ENCODE measurements at places on chromosomes 1 and 21.

DNA sequence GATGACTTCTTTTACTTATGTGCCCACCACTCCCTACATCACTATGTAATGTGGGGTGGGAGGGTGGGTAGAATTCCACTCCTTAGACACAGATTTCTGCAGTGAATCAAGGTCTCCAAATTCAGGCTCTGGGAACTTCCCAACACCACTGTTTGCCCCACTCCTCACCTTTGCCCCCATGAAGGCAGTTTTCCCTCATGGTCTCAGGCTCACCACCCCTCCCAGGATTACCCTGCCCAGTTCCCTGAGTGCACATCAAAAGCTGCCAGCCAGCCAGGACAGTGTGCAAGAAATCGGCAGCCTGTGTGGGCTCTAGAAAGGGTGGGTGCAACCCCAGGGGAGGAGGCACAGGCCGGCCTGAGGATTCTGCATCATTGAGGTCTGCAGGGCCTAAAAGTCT is 14.8 kb downstream of the NENF start:
- DNase-seq: no peak

- DNase-seq: peak; percentile 27
These were observed 59.8 kb upstream of the PPP2R5A start for GRCh38 chr1:212225416-212225815.

GRCh38 chr1:170711682-170712081 is 47.8 kb downstream of the PRRX1 start:
- no peak for DNase-seq

- no peak for DNase-seq
These were observed 98.7 kb upstream of the C8B start for GRCh38 chr1:57064379-57065140.

DNA sequence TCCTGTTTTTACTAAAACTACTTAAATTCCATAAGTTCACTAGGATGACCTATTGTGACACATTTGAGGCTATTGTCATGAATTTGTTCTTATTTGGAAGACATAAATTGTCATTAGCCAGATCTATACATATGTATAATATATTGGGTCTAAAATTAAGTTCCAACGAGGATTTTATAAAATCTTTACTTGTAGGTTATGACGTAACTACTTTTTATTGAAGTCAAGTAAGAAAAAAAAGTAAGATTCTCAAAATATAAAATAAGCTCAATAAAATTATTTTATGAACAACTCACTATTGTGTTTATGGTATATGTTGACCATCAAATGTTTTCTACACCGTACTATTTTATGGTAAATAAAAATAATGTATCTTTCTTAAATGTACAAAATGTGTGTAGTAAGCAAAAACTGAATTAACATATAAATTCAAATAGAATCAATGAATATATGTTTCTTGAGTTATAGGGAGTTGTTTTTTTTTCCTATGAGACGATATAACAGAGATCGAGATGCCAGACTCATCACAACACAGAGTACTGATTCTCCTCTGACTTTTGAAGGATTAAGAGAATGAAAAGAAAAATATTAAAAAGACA is 64.1 kb downstream of the NEGR1 start:
- no peak for DNase-seq

GRCh38 chr1:67077593-67077992 is 23.6 kb upstream of the SLC35D1 start:
- no peak for DNase-seq

GRCh38 chr1:234582681-234583301 is 27.2 kb downstream of the IRF2BP2 start:
- DNase-seq: no peak

GRCh38 chr1:50333595-50333974 is 89.7 kb downstream of the DMRTA2 start:
- peak; percentile 11 for DNase-seq

- no peak for DNase-seq
These were observed 7.4 kb upstream of the SVBP start for GRCh38 chr1:42824481-42825035.

DNA sequence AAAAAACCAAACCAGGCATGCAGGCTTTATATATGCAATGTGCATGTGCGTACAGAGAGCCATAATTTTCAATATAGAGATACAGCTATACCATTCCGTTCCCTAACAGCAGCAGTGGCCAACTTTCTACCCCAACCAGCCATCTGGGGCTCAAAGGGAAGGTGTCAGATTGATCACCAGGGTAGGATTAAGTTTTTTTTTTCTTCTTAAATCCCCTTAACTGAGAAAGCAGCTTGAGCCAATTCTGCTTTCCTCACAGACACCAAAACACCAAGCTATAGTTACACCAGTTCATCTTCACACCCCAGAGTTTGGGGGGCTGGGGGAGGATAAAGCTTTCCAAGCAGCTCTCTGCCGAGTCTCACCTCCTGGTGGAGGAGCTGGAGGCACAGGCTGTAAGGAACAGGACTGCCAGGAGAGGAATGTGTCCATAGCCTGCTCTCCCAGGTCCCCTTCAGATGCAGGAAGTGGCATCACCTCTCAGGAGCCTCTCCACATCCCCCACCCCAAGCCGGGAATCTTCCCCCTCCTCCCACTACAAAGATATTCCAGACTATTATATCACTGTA is 87.9 kb downstream of the SSBP3 start:
- no peak for DNase-seq

DNA sequence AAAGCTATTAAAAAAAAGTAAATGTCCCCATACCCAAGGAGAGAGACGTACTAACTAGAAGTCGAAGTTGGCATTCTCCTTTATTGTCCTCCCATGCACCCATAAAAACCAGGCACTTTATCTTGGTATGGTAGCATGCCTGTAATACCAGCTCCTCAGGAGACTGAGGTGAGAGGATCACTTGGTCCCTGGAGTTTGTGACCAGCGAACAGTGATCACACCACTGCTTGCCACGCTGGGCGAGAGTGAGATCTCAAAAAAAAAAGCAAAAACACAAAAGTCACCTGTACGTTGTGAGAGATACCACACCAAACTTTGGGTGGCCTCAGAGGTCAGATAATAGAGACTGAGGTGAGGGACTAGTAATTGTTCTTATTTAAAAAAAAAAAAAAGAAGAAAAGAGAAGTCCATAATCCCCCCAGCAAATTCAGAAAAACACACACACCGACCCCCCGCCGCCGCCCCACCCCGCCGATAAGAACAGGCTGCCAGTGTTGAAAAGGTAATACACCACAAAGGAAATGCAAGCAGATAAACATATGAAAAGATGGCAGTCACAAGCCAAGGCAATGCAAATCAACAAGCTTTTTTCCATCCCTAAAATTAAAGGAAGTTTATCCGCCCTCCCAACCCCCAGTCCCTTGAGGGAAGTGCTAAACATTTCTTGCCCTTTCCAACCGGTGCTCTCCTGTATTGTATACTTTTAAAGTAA is 3.6 kb downstream of the L1TD1 start:
- DNase-seq: no peak

DNA sequence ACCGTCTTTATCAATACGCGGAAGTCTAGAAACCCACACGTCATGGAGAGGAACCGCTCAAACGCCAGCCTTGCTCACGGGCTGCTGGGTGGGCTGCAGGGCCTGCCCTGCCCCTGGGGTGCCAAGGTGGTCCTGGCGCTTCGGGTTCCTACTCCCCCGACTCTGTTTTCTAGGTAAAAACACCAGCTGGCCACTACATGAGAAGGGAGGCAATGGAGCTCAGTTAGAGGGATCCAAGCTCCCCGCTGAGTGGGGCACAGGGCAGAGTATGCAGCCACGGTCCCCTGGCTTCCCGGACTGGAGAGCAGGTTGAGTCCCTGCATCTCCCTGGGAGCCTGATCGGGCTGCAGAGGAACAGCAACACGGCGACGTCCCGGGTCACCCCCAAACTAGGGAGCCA is 41.2 kb upstream of the RIPK4 start:
- no peak for DNase-seq

- DNase-seq: no peak
These were observed 88.4 kb upstream of the TMPRSS2 start for GRCh38 chr21:41596241-41596925.

- DNase-seq: no peak
These were observed 27.2 kb downstream of the UTP25 start for GRCh38 chr1:209855006-209855405.

DNA sequence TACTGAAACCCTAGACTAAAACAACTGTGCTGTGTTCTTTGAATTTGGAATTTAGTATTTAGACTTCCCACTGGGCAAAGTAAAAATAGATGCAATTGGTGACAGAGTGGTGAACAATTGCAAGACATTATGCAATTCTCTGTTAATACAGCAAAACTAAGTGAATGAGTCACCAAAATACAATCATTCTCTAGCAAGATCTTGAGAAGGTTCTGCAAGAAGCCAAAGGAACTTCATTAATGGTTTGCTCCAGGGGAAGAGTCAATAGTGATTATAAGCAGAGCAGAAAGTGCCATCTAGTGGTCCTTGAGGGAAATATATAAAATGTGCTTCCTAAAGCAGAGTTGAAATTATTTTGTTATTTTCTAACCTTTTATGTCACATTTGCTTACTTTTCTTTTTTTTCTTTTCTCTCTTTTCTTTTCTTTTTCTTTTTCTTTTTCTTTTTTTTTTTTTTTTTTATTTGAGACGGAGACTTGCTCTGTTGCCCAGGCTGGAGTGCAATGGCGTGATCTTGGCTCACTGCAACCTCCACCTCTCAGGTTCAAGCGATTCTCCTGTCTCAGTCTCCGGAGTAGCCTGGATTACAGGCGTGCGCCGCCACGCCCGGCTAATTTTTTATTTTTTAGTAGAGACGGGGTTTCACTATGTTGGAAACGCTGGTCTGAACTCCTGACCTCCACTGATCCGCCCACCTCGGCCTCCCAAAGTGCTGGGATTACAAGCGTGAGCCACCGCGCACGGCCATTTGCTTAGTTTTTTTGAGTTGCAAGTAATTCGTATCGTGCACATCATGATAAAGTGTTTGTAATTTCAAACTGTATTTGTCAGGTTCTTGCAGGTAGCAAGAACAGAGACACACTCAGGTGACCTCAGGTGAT is 99.2 kb downstream of the CTH start:
- DNase-seq: no peak

GRCh38 chr1:10340930-10341590 is 57.8 kb upstream of the PGD start:
- no peak for DNase-seq

- DNase-seq: no peak
These were observed 48.8 kb downstream of the DR1 start for GRCh38 chr1:93394514-93394913.

- DNase-seq: no peak
These were observed 21.6 kb upstream of the POFUT2 start for GRCh38 chr21:45309069-45309986.

DNA sequence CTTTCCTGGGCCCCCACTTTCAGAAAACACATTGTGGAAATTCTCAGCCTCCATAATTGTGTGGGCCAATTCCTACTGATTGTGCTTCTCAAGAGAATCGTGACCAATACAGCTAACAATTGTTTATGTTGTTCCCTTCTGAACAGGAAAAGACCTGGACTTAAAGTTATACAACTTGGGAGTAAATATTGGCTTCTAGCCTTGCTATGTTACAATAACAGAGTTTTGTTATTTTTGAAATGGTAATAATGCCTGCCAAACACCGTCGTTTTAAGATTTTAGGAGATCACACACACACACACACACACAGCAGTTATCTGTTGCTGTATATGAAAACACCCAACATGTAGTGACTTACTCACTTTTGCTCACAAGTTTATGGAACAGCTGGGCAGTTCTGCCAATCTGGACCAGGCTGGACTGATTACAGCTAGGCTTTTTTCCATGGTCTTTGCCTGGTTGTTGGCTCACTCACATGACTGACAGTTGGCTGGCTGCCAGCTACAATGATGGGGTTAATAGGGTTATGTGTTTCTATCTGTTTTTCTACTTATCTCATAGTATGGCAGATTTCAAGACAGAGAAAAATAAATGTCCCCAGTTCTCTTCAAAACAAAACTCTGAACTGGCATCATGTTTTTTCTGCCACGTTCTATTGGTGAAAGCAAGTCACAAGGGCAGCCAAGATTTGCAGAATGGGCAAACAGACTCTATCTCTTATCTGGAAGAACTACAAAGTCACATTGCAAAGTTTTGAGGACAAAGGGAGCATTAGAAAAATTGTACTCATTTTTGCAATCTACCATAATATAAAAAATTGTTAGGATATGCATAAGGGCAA is 447.5 kb downstream of the NEGR1 start:
- DNase-seq: no peak

DNA sequence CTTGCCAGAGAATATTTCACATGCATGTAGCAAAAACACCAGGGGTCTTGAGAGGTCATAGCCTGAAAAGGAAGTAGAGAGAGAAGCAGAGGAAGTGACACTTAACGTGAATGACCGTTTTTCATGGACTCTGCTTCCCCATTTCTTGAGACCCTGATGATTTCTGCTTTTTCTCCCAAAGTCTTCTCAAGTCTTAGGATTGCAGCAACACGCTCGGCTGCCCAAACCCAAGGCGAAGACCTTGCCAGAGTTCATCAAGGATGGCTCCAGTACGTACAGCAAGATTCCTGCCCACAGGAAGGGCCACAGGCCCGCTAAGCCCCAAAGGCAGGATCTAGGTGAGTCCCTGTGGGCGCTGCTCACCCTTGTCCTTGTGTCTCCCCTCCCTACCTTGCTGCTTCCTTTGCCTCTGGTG is 12.8 kb downstream of the THEMIS2 start:
- no peak for DNase-seq

DNA sequence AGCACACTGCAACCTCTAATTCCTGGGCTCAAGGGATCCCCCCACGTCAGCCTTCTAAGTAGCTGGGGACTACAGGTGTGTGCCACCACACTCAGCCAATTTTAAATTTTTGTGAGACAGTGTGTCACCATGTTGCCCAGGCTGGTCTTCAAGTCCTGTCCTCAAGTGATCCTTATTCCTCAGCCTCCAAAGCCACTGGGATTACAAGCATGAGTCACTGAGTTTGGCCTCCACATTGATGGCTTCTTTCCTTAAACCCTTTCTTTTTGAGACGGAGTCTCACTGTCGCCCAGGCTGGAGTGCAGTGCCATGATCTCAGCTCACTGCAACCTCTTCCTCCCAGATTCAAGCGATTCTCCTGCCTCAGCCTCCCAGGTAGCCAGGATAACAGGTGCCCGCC is 7.6 kb downstream of the KPNA6 start:
- DNase-seq: no peak

- no peak for DNase-seq
These were observed 21.0 kb upstream of the GADD45A start for GRCh38 chr1:67664048-67664447.

GRCh38 chr1:234968451-234968850 is 160.2 kb downstream of the TOMM20 start:
- DNase-seq: no peak
